ENCODE measurements at places on chromosomes 4 and X.

DNA sequence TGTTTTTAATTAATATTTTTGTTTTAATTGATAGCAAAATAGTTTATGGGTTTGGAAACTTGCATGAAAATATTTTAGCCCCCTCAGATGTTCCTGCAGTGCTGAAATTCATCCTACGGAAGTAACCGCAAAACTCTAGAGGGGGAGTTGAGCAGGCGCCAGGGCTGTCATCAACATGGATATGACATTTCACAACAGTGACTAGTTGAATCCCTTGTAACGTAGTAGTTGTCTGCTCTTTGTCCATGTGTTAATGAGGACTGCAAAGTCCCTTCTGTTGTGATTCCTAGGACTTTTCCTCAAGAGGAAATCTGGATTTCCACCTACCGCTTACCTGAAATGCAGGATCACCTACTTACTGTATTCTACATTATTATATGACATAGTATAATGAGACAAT is 40.4 kb downstream of the MAP7D3 start:
- DNase-seq, result peak; percentile 60

- no peak for DNase-seq
Observed at GRCh38 chr4:142467088-142467487, 379.0 kb downstream of the INPP4B start.

- DNase-seq, result peak; percentile 30
Observed at GRCh38 chr4:47071901-47072341, 40.6 kb downstream of the GABRB1 start.

GRCh38 chr4:108878806-108879205 is 116.0 kb upstream of the ETNPPL start:
- peak; percentile 58 for DNase-seq

- peak; percentile 67 for DNase-seq
Observed at GRCh38 chr4:140052050-140052449, 101.9 kb downstream of the MAML3 start.
